GM12865 (cell line): ENCODE measurements at places on chromosomes 6 and 20.
A peak's percentile ranks its signal among the peaks of the same experiment; 100 is the strongest.

DNA sequence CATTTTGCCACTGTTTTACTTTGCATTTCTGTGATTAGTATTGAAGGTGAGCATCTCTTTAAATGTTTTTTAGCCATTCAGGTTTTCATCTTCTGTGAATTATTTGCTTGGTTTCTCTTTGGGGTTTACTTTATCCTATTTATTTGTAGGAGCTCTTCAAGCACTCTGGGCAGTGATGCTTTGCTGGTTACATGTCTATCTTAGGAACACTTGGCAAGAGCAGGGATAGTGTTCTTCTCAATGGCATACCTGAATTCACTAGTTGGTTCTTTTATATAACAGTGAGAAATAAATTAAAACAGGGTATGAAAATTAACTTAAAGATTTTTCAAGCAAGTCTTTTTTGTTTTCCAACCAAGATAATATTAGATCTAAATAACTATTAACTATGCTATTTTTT, 119.7 kb upstream of the BACH2 start:
- DNase-seq: no peak

- DNase-seq: no peak
Measured at GRCh38 chr6:113672491-113673149, 184.5 kb upstream of the MARCKS start.

GRCh38 chr6:6753301-6753700, 164.8 kb downstream of the LY86 start:
- DNase-seq: no peak

GRCh38 chr6:111880181-111880888, 7.1 kb upstream of the FYN start:
- DNase-seq: no peak

DNA sequence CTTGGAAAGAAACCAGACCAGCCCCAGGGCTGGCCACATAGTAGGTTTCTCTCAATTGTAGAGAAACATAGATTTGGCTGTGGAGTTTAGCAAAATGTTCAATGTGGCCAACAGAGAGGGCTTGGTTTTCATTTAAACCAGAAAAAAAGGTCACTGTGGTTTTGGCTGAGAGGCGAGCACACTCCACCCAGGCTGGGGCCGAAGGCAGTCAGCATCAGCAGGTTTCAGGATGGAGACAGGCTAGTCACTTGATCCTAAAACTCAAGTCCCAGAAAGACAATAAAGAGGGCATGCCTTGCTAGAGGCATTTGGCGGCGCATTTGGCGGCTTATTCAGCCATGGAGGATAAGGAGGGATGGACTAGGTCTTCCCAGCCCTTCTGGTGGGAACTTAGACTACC, 73.1 kb downstream of the PRND start:
- peak; percentile 18 for DNase-seq

- DNase-seq: no peak
Measured at GRCh38 chr20:24964506-24964840, 15.4 kb downstream of the CST7 start.

GRCh38 chr6:14858808-14859207, 387.1 kb upstream of the JARID2 start:
- DNase-seq: no peak
